Stimulated activated CD4-positive, alpha-beta T cell treated with anti-CD3 and anti-CD28 coated beads, Interleukin-15, amount 100 ng/mL, for 1 hour (primary cell): ENCODE measurements at places on chromosomes 4 and X.

DNA sequence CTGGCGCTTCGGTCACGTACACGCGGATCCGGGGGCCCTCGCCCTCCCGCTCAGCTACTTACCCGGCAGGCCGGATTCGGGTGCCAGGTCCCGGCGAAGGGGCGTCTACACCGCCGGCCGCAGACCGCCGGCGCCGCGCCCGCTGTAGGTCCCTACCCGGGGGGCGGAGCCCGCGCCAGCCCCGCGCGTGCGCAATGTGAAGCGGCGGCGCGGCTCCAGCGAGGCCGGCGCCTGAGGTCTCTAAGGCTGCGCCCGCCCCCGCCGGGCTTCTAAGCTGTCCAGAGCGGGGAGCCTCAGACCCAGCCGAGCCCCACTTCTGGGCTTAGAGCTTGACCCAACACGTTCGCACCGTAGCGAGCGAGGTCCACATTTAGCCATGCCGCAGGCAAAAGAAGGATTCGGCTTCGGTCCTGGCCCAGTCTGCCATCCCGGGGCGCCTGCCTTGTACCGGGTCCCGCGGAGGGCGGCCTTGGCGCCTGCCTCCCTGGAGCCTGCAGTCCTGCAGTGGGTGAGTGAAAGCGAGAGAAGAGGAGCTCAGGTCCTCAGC, at the start of gene ZNF518B:
Gene ZNF518B (minus strand): TSS at position 172 of the 547 bp plus-strand sequence. CDS start 11,098 bp downstream, outside the sequence.
- peak; percentile 76 for DNase-seq

- no peak for DNase-seq
Observed at GRCh38 chrX:153029875-153030274, 26.4 kb upstream of the PNMA3 start.

DNA sequence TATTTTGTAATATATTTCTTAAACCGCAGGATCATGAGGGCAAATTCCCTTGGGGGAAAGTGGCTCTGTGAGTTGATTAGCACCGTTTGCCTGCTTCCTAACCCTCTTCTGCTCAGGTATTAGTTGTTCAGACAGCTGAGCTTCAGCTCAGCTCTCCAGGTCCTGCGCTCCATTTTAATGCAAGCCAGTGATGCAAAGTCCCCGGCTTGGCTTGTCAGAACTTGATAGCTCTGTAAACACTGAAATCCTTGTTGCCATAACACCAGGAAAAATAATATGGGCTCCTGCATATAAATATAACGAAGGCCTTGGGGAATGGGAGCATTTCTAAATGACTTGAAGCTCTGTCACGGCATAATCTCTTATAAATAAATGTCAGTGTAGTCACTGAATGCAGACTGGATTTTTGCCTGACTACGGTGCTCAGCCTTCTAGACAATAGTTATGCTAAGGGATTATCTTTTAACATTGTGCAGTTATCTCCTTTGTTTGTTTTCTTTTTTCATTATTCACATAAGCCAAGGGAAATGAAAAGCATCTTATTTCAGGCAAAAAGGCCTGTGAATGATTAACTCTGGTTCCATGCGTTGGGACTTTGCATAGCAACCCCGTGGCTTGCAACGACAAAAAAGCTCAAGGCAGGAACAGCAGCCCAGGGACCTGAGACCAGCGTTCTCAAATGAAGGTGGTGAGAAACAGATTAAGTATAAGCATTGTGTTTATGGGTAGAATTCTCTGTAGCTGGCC, 253.2 kb downstream of the SPRY1 start:
- DNase-seq: no peak

- no peak for DNase-seq
Observed at GRCh38 chr4:91127831-91128230, 1000.6 kb downstream of the CCSER1 start.

- no peak for DNase-seq
Observed at GRCh38 chr4:47703008-47703407, 134.9 kb downstream of the CORIN start.

DNA sequence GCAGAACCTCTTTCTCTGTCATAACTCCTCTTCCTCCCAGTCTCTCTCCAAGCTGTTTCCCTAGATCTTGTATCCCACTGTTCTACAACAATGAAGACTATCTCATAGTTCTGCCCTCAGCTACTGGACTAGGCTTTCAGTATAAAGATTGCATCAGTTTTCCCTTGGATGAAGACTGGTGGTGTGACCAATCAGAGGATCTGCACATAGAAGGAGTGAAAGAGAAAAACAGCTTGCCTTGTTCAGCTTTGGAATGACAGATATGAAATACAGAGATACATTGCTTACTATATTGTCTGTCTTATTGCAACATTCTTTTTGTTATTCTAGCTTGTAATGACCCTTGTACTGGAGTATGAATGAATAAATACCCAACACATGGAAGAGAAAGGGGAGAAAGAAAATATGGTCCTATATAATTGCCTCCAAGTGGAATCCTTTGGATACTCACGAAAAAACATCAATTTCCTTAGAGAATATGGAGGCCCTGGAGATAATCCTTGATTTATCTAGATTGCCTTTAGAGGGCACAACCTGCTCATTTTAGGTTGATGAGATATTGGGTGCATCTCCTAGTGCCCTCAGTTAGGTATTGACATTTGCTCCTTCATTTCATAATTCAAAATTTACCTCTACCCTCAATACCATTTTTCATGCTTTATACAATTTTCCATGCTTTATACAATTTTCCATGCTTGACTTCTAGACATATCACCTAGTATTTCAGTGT, 395.8 kb downstream of the NAF1 start:
- no peak for DNase-seq

GRCh38 chr4:31106419-31106818, 386.2 kb downstream of the PCDH7 start:
- DNase-seq: no peak

DNA sequence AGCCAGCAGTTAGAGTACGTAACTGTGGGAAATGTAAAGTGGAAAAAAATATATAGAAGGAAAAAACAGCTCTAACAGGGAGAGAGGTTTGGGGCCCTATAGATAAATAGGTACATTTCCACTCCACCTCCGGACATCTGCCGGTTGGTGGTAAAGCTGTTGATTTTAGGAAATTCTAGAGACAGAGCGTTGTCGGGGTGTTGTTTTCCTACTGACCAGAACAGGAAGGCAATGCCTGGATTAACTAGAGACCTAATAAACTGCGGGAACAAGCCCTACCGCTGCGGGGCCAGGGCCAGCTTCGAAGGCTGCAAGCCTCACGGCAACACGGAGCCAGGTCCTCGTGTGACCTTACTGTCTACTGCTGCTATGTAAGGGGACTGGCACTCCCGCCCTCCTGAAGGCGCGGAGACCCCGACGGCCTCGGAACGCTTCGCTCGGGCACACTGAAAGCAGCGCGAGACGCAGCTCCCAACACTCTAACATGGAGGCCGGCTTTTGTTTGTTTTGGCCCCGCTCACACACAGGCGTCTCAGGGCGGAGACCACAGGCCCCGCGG, 702 bp upstream of the CDKN2AIP start:
- DNase-seq: peak; percentile 25

- DNase-seq: no peak
Observed at GRCh38 chrX:11397680-11398079, 104.5 kb downstream of the AMELX start.

GRCh38 chr4:109861916-109862511, 14.1 kb downstream of the LRIT3 start:
- no peak for DNase-seq

- no peak for DNase-seq
Observed at GRCh38 chr4:150679018-150679764, 97.2 kb downstream of the MAB21L2 start.
